GOT3 (cell line): ENCODE measurements at places on chromosomes 11 and 22.

GRCh38 chr11:26142891-26143290 is 189.0 kb upstream of the ANO3 start:
- no peak for DNase-seq

DNA sequence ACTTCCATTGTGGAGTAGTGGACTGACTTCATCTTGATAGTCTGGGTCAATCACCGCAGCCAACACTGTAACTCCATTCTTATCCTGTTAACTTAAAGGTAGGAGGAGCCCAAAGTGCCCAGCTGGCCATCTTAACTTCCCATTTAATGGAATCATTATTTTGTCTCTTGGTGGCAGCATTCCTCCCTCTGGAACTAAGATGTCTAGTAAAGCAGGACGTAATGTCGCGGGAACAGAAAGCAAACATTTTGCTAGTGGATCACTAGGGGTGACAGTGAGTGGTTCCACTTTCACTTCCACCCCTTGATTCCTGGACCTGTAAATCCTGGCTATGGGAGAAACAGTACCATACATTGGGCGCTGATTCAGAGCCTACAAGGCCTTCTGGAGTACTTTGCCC is 71.4 kb downstream of the GAB4 start:
- no peak for DNase-seq

DNA sequence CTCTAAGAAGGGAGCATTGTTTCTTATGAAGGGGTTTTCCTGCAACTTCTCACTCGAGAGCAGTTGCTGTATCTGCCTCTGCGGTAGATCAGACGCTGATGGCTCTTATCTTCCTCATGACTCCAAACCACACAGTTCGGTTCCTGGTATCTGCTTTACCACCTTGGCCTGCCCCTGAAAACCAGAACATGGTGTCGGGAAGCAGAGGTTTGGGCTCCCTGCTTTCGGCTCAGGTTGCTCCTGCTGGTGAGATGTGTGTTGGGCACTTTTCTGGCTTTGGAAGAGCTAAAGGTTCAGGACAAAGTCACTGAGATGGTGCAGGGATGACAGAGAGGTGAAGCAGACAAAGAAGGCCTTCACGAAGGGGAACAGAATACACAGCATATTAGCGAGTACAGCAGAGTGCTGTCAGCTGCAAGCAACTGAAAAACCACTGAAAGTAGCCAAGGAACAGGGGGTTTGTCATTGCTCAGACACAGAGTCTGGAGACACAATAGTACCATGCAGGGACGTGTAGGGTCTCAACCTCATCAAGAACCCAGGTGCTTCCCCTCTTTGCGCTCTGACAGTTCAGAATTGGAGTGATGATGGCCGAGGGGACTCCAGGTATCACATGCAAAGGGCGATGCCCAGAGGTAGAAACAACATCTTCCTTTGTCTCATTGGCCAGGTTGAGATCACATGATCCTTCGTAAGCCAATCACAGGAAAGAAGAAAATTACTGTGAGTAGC is 11.9 kb upstream of the CSF2RB start:
- no peak for DNase-seq

GRCh38 chr11:88359541-88359940 is 22.0 kb upstream of the CTSC start:
- no peak for DNase-seq

GRCh38 chr11:9736365-9736764 is 72.5 kb downstream of the SWAP70 start:
- DNase-seq = no peak

GRCh38 chr11:3147626-3148025 is 17.5 kb downstream of the OSBPL5 start:
- DNase-seq = no peak

- no peak for DNase-seq
Observed at GRCh38 chr11:42462558-42463310, 849.1 kb upstream of the API5 start.

- no peak for DNase-seq
Observed at GRCh38 chr22:35552196-35552842, 11.7 kb downstream of the RASD2 start.

DNA sequence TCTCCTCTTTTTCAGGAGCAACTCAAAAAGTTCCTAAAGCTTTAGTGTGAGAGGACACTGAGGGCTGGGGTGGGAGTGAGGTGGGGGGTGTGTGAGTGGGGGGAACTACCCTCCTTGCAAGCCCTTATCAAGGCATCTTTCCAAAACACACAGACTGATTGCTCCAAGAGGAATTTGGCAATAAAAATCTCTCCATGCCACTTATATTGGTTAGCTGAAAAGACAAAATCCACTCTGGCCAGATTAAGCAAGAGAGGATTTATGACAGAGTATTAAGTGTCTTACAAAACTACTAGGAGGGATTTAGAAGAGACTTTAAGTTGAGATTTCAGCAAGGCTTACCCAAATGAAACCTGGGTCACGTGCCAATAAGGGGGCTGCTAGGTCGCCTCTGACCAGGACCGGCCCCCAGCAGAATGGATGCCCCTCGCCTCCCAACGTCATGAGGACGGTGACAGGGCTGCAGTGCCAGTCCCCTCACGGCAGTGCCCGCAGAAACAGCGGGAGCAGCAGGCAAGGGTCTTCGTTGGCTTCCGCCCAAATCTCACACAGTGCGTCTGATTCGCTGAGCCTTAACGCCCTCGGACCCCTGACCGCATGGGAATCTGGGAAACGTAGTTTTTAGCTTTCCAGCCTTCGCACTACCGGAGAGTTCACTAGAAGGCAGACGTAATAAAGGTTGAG is 22.1 kb upstream of the CTR9 start:
- DNase-seq = no peak

- DNase-seq = no peak
Observed at GRCh38 chr11:36775756-36776155, 177.7 kb upstream of the RAG2 start.

DNA sequence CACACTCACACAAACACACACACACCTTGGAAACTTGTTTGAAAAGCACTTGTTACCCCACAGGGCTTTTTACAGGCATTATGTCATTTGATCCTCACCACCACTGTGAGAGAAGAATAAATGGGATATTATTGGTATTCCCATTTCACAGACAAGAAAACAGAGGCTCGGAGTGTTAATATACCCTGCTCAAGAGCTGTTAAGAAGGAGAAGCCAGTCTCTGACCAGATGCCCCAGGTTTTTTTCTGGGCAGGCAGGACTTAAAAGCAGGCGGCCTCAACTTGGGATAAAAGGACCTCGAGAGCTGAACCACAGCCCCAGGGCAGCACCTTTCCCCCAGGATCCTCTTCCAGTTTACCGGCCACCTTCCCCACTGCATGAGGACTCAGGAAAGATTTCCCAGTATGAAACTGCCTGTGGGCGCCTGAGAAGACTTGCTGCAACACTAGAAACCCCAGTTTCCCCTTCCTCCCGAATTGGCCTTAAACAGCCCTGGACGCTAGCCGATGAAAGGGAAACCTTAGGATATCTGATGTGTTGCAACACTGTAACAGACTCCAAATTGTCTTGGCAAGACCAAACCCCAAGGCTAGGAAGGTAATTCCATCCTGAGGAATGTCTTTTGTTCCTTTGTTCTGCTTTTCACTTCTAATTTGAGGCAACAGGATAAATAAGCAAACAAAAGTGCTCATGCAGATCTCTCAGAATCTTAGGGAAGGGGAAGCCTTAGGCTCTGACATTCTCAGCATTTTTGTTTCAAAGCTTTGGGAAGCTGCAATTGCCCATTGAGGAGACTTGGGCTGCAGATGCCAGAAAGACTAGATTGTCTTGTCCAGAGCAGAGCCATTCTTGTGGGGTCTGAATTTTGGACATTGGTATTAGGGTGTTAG is 173.5 kb downstream of the TRIM29 start:
- no peak for DNase-seq

- no peak for DNase-seq
Observed at GRCh38 chr11:100672498-100673033, 14.5 kb upstream of the ARHGAP42 start.

- DNase-seq = no peak
Observed at GRCh38 chr22:27514601-27515523, 286.7 kb downstream of the MN1 start.

- no peak for DNase-seq
Observed at GRCh38 chr22:41248758-41249157, 8.0 kb upstream of the CHADL start.

- DNase-seq = no peak
Observed at GRCh38 chr11:73206801-73207200, 11.3 kb upstream of the P2RY2 start.

DNA sequence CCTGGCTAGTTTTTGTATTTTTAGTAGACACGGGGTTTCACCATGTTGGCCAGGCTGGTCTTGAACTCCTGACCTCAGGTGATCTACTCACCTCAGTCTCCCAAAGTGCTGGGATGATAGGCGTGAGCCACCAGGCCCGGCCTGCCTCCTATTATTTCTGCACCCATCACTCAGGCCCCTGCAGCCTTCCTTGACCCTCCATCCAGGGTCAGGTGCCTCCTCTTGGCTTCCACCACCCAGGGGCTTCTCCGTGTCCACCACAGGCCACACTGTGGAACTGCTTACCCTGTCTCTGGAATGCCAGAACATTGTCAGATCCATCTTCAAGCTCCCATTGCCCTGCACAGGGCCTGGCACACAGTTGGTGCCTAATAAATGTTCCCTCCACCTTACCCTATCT is 75.4 kb upstream of the RTL6 start:
- no peak for DNase-seq

GRCh38 chr11:114259551-114259983 is 36.6 kb upstream of the NNMT start:
- DNase-seq = no peak
